ENCODE measurements at places on chromosomes 3 and 15.

- DNase-seq: no peak
Measured at GRCh38 chr15:31260646-31261265, 65.9 kb upstream of the KLF13 start.

DNA sequence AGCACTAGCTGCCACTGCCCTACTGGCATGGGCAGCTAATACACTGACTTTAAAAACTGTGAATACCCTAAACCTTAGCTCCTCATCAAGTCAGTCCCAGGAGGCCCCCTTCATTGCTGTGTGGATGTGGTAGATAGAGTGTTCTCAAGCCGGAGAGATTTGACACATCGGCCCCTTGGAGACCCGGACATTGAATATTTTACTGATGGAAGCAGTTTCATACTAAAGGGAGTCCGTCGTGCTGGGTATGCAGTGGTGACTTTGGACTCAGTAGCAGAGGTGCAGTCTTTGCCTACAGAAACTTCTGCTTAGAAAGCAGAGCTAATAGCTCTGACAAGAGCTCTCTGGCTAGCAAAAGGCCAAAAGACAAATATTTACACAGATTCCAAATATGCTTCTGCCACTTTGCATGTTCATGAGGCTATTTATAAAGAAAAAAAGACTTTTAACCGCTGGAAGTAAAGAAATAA, 17.5 kb downstream of the CCR4 start:
- no peak for DNase-seq

DNA sequence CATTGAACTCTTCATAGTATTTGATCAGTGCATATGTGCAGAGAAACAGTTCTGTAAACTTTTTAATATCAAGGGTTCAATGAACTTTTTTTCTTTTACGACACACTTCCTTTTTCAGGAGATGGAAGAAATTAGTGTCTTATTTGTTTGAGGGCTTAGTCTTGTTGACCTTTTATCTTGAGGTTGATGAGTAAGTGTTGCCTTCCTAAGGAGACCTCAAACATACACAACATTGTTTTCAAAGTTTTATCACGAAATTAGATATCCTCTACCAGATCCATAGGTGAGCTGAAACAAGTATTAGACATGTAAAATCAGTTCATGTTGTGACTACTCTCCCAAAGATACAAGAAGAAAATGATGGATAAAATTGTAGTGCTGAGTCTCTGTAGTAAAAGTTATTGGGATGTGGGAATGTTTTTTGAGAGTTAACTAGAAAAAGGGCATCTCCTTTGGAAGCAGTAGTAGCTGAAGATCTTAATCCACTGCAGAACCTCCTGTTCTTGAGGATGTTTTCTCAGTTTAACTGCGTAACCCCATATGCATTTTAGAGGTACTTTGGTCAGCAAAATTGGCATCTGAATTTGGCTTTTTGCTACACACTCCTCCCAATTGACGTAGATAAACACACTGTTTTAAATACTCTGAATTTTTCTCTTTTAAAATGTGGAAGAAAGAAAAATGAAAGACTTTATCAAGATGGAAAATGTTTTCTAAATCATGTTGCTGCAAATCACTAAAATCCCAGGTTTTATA, 116.8 kb downstream of the GALK2 start:
- DNase-seq: no peak

DNA sequence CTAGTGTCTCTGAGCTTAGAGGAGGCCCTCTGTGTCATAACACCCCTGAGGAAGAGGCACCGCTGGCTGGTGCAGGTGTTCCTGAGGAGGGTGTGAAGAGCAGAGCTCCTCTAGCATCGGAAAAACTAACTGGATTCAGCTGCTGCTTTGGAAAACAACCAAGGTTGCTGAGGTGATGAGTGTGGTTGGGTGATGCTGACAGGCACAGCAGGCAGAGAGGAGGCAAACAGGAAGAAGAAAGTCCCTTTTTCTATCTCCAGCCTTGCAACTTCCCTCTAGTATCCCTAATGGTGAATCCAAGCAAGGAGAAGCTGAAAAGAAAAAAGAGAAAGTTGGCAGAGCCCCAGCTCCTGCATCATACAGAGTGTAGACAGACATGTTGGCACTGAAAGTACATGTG, 3.8 kb upstream of the OR4F15 start:
- DNase-seq: no peak

GRCh38 chr15:81282911-81283310, 41.0 kb downstream of the STARD5 start:
- DNase-seq: no peak

Data from stimulated activated CD4-positive, alpha-beta T cell treated with anti-CD3 and anti-CD28 coated beads, Interleukin-1b, Interleukin-23, amount 100 ng/mL, for 1 hour (primary cell).